ENCODE measurements at places on chromosomes 3 and 15.

GRCh38 chr3:36011791-36012190 is 368.5 kb upstream of the STAC start:
- DNase-seq = no peak

GRCh38 chr15:52440946-52441345 is 87.7 kb downstream of the MYO5A start:
- no peak for DNase-seq

DNA sequence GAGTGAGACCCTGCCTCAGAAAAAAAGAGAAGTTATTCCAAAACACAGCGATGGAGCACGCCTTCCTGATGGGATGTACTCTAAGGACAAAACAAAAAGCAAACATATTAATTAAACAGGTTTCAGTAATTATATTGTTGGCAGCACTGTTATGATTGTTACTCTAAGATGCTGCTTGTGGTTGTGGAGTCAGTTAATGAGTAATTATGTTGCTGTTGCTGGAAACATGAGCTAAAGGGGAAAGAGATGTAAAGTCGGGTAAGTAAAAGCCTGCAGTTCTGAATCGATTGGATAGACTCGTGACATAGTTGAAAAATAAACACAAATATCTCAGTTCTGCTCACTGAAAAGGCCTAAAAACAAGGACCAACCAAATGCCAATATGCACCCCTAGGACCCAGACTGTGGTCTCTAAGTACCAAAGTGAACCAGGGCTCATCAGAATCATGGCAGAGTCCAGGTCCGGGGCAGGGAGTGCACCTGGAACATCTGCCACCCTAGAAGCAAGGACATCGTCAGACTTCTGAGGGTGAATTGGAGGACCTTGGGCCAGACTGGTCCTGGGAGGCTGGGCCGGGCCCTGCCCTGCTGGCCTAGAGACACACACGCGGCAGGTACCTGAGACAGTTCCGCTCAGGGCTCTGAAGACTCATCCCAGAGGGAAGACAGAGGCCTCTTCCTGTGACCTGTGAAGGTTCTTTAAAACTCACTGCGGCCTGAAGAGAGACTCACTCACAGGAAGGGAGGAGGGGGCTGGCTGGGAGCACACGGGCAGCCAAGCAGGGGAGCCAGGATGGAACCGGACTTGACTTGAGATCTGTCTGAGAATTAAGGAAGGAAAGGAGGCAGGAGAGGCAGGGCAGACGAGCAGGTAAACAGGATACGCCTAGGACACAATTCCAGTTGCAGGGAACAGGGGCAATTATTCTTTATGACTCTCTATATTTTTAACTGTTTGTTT is 140.5 kb downstream of the LRRK1 start:
- no peak for DNase-seq

GRCh38 chr15:68210409-68210756 is 5.3 kb upstream of the CALML4 start:
- DNase-seq = no peak

DNA sequence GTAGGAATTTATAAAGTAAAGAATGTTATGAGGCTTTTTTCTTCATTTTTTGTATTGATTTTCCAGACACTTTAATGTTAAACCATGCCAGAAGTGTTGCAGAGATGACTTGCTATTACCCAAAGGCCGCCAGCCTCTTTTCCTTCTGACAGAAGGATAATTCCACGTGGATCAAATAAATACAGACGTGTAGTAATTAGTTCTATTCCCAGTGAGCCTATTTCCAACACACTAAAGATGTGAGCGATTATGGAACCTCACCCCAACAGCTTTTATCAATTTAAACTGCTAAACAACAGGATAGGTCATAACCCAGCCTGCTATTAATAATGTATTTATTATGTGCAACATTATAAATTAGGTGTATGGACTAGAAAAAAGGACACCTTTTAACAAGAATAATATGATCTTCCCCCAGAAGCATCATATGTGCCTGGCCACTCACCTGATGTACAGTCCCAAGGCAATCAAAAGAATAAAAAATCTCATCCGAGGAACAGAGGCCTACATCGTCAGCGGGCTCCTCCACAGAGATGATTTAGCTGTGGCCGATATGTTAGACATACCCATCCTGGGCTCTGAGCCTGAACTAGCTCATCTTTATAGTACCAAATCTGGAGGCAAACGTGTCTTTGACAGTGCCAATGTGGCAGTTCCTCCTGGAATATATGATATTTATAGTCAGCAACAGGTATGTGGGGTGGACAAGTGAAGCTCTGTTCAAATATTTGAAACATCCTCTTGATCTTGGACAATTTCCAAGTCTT is 125.9 kb upstream of the C15orf61 start:
- DNase-seq = no peak

DNA sequence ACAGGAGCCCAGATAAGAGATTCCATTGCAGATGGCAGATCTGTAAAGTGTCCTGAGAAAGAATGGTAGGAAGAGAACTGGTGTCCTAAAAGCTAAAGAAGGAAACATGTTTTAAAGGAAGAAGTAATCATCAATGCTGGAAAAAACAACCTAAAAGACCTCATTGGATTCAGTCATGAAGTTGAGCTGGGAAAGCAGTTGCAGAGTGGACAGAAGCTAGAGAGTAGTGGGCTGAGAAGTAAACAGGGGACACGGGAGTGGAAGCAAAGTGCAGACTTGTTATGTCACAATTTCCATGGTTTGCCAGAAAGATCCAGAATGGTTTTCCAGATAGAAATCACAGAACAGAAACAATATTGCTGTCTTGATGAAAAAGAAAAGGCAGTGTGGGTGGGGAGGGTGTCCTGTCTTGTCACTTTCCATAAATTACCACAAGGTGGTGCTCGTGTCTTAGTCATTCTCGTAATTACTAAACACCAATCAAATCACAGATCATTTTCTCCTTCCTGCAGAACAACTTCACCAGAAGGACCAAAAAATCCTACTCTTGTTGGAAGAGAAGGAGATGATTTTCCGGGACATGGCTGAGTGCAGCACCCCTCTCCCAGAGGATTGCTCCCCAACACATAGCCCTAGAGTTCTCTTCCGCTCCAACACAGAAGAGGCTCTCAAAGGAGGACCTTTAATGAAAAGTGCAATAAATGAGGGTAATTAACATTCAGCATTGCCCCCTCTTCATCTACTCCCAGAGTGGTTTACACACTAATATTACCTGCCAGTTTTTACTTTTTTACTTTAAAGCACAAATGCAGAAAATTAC is 64.5 kb downstream of the KLHL25 start:
- DNase-seq = no peak

DNA sequence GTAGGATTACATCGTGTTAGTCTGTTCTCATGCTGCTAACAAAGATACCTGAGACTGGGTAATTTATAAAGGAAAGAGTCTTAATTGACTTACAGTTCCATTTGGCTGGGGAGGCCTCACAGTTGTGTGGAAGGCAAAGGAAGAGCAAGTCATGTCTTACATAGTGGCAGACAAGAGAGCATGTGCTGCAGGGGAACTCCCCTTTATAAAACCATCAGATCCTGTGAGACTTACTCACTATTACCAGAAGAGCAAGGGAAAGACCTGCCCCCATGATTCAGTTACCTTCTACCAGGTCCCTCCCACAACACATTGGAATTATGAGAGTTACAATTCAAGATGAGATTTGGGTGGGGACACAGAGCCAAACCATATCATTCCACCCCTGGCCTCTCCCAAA is 3.4 kb downstream of the SLC25A26 start:
- no peak for DNase-seq

DNA sequence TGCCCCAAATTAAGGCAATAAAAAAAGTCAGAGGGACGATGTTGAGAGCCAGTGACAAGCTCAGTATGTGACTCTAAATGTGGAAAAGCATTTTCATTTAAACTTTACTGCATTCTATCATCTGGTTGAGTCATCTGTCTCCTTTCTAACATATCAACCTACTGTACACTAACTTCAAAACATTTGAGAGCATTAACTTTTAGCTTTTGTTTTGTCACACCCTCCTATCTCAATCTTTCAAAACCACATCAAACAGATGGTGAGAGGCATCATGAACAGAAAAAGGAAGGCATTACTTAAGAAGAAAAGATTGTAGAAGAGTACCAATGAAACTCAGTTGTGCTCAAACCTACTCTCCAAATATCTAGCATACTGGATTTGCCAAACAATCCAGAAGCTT is 4.8 kb downstream of the LRRC58 start:
- no peak for DNase-seq

DNA sequence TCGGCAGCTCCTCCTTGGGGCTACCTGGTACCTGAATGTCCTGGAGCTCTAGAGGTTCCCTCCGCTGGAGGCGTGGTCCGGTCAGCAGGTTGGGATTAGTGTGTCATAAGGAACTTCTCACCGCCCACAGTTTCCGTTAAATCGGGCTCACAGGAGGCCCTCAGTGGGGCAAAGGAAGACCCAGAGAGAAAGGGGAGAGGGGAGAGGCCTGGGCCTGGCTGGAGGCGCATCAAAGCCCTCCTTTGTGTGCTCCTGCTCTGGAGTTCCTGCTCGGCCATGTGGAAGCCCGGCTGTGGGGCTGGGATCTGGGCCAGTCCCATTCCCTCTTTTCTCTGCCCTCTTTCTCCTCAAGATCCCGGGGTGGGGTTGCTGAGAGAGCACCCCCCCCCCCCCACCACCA is at the start of gene RLBP1:
TSS of gene RLBP1 (minus strand) at position 37 of the 400 bp plus-strand sequence. CDS start 2,604 bp downstream, outside the sequence.
- DNase-seq = no peak

All from CD4-positive, alpha-beta T cell treated with Interleukin-15 for 1 hour (primary cell).